Activated T-helper 2 cell treated with anti-CD3 and anti-CD28 coated beads, Interferon-gamma antibody, Interleukin-2, Interleukin-4, amounts not matched to agents 10 μg/mL and 5 μg/mL and 100 μg/mL, durations not matched to agents 14 hours and 24 hours and 36 hours (primary cell): ENCODE measurements at places on chromosomes 13 and 19.

GRCh38 chr19:855566-856120 lies 3.5 kb downstream of the ELANE start:
- DNase-seq = no peak

DNA sequence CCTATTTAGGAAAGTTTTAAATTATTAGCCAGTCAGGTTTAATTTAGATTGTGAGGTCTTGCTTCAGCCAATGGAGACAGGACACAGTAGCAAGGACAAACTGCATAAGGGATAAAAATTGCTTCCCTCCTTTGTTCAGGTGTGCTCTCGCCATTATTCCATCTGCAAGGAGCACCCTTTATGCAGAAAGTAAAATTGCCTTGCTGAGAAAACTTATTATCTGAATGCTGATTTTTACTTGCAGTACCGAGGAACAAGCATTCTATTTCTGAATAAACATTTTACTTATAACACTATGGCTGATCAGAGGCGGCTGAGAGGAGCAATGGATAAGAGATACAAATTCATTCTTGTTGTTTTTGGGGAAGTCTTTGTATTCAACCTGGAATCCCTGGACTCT lies 8.0 kb downstream of the CYP4F22 start:
- no peak for DNase-seq

DNA sequence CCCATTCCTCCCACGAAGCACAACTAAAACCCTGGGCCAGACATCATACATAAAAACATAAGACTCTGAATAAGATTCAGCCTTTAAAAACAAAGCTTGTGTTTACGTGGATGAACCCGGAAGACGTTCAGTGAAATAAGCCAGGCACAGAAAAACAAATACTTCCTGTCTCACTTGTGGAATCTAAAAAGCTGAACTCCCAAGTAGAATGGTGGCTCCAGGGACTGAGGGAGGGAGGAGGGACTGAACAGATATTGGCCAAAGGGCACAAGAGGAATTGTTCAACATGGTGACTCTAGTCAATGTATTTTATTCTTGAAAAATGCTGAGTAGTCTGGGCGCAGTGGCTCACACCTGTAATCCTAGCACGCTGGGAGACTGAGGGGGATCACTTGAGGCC lies 35.7 kb upstream of the TPM4 start:
- DNase-seq = no peak

- DNase-seq = no peak
Measured at GRCh38 chr19:51136851-51137551, 5.1 kb upstream of the SIGLEC7 start.

- DNase-seq = no peak
Measured at GRCh38 chr19:33392341-33393285, 19.1 kb downstream of the CEBPG start.

DNA sequence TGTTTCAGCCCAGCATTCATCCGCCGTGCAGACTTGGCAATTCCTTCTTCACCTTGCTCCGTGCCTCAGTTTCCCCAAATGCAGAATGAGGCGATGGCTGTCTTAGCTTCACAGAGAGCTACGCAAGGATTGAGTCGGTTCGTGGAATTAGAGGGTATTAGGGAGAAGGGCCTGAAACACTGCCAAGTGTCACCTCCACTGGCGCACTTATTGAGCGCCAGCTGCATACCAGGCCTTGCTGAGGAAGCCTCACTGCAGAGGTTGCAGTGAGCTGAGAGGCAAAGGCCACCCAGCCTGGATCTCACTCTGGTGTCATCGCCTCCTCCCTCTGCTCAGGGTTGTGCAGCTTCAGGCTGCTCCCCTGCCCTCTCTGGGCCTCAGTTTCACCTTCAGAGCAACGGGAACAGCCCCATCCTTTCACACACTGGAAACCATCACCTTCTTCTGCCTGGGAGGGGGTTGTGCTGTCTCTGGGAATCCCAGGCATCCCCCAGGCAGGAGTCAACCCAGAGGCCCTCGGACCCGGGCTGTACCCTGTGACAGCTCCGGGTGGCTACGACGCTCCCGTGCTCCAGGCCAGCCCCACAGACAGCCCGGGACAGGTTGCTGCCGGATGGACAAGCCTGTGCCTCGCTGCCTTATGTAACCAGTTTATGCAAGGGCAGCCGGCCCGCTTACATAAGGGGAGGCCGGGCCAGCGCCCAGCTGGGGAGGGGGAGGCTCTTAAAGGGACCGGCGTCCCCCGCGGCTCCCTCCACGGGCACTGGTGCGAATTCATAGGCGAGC lies 31.9 kb downstream of the NFIC start:
- no peak for DNase-seq
